ENCODE measurements at places on chromosomes 12 and 14.

- DNase-seq, result no peak
Observed at GRCh38 chr14:65501328-65501727, 88.8 kb downstream of the FUT8 start.

GRCh38 chr14:42545636-42546035 lies 939.0 kb downstream of the LRFN5 start:
- DNase-seq, result no peak

GRCh38 chr12:131988054-131988796 lies 38.5 kb downstream of the EP400 start:
- no peak for DNase-seq

DNA sequence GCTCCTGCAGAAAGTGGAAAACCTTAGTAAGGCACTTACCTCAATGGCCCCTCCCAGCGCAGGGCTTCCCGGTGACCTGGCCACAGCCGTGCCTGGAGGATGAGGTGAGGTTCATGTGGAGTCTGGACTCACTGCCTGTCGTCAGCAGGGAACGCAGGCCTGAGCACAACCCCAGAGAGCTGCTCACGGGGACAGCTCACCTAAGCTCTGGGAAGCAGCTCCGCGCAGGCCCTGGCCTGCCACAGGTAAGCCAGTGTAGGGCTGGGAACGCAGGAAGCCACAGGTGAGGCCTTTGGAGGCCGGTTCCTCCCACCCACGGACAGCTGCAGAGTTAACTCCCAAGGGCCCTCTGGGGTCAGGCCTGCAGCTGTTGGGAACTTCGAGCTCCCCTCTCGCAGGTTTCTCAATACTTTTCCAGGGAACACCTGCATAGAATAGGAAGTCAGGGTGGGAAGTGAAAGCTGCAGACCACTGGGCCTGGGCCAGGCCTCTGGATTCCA lies 32.7 kb downstream of the ANAPC7 start:
- no peak for DNase-seq

DNA sequence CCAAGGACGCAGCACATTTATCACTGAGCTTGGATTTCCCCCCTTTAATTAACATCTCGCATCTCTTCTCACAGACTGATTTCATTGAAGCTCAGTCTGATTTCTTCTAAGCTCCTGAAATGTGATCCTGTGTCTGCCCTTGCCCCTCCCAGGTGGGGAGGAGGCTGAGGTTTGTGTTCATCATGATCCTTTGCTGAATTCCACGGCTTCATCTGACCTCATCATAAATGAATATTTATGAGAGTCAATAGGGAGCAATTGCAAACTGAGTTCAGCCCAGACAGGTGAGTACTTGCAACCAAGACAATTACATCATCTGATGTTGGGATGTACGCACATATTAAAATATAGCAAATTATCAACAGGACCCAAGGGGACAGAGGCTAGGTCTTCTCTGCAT lies 72.4 kb downstream of the MAP1LC3B2 start:
- no peak for DNase-seq

DNA sequence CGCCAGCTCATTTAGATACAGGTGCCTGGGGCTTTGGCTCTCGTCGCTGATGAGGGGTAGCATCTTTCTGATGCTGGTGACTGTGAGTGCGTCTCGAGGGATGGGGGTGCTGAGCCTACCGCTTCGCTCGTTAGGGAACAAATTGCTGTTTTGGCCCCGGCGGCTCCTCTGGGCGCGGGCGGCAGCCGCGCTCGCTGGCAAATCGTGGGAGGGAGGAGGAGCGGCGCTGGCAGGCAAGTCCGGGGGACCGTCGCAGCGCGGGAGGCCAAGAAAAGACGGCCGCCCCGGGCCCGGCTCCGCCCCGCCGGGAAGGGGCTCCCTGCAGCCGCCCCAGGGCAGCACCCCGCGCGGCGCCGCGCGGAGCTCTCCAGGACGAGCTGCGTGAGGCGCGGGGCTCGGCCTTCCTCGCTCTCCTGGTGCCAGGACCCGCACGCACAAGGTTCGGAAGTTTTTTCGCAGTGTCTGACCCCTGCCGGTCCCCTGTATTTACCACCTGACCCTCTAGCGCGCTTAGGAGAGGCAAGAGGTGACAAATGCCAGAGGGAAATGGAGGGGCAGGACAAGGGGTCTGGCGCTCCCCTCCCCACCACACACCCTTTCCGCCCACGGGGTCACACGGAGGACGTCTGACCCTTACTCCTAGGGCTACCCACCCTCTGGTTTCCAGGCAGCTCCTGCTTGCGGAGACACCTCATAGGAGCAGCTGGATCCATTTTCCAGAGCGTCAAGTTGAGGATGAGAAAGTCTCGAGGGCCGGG lies 899 bp upstream of the KCNH3 start:
- DNase-seq, result no peak

GRCh38 chr14:86357119-86357518 lies 827.2 kb downstream of the FLRT2 start:
- DNase-seq, result no peak

DNA sequence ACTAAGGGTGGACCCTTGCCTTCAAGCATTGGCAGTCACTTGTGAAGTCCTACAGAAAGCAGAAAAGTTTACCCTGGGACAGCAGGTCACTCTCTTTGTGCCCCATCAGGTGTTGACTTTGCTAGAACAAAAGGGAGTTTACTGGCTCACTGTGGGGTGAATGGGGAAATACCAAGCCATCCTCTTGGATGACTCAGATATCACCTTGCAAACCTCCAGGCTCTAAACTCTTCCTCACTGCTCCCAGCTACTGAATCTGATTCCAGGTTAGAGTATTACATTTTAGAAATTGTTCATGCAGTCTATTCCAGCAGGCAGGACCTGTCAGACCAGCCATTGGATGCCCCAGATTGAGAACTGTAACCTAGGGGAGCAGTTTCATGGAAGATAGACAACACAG lies 7.3 kb upstream of the EDDM3B start:
- DNase-seq, result no peak

- no peak for DNase-seq
Observed at GRCh38 chr14:87579036-87579435, 413.9 kb downstream of the GALC start.

- no peak for DNase-seq
Observed at GRCh38 chr12:120696626-120697025, 9.7 kb downstream of the MLEC start.

DNA sequence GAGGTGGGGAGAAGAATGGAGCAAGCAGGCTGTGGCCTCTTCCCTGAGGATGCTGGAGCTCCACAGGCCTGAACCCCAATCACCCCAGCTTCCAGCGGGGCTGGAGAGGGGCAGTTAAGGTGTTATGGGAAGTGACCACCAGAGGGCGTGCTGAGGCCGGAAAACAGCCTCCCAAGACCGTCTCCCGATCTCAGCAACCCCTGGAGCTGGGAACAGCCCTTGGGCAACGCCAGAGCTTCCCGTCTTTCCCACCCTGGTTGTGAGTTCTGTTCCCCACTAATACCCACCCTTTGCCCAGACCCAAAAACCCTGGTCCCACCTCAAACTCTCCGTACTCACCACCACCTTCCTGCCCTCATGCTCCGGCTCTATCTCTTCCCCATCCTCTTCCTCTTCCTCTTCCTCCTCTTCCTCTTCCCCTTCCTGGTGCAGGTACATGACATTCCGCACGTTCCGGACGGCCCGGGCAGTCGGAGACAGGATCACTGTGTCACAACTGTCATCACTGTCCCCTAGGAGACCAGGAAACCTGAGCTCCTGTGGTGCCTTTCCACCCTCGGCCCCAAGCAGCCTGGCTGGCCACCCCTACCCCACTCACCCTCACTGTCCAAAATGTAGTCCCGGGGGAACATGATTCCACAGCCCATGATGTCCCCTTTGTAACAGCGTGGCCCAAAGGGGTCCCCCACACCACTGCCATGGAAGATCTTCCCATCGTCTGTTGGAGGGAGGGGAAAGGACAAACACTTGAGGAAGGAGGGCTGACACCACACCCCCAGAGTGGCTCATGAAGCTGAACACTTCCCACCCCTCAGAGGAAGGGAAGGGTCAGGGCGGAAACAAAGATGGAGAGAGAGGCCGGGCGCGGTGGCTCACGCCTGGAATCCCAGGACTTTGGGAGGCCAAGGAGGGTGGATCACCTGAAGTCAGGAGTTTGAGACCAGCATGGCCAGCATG lies 12.9 kb downstream of the SPRYD3 start:
- DNase-seq, result peak; percentile 67

GRCh38 chr12:3772380-3772779 lies 19.5 kb upstream of the CRACR2A start:
- peak; percentile 47 for DNase-seq

- DNase-seq, result no peak
Observed at GRCh38 chr12:132344181-132344580, 14.8 kb upstream of the GALNT9 start.

GRCh38 chr12:1576410-1577241 lies 17.8 kb downstream of the FBXL14 start:
- DNase-seq, result no peak

DNA sequence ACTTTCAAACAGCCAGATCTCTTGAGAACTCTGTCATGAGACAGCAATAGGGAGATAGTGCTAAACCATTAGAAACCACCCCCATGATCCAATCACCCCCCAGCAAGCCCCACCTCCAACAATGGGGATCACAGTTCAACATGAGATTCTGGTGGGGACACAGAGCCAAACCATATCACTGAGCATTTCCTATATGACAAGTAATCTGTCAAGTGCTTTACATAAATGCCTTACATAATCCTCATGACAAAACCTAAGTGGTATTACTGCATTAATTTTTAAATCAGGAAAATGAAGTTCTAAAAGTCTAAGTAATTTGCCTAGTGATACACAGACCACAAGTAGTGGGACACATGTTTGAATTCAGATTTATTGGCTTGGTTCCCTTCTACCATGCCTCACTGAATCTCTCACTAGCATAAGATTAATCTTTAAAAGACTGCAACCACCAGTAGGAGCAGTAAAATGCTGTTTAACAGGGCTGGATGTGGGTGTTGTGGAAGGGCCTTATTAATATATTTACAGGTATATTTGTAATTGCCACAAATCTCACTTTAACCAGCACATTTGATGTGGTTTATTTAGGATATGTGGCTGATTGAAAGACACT lies 323.1 kb upstream of the FBXO33 start:
- DNase-seq, result no peak

DNA sequence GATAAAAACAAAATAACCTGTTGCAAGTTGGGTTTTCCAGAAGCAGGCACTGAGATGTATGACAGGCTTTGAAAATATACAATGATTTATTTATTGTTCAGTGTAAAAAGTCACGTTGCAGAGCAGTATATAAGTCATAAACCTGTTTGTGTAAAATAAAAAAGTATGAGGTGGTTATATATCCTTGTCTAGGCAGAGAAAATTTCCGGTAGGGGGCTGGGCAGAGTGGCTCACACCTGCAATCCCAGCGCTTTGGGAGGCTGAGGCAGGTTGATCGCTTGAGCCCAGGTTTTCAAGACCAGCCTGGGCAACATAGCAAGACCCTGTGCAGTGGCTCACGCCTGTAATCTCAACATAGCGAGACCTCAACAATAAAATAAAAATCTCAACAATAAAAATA lies 16.2 kb upstream of the PPP1CC start:
- no peak for DNase-seq

GRCh38 chr14:74089251-74090020 lies 4.7 kb downstream of the LIN52 start:
- no peak for DNase-seq

GRCh38 chr12:117063162-117063911 lies 35.9 kb downstream of the TESC start:
- no peak for DNase-seq

GRCh38 chr14:92040431-92041051 lies 682 bp upstream of the TRIP11 start:
- peak; percentile 65 for DNase-seq

- no peak for DNase-seq
Observed at GRCh38 chr14:105323663-105324062, 9.1 kb downstream of the PACS2 start.

GRCh38 chr12:89707703-89708564 lies 704 bp downstream of the ATP2B1 start:
- DNase-seq, result peak; percentile 53
